ENCODE measurements at places on chromosomes 1 and 21.

GRCh38 chr1:92853299-92853698, 21.5 kb downstream of the RPL5 start:
- DNase-seq: no peak

- no peak for DNase-seq
These were observed 28.0 kb upstream of the DIPK1A start for GRCh38 chr1:92989253-92989652.

- no peak for DNase-seq
These were observed 37.3 kb downstream of the TMEM53 start for GRCh38 chr1:44636688-44637598.

DNA sequence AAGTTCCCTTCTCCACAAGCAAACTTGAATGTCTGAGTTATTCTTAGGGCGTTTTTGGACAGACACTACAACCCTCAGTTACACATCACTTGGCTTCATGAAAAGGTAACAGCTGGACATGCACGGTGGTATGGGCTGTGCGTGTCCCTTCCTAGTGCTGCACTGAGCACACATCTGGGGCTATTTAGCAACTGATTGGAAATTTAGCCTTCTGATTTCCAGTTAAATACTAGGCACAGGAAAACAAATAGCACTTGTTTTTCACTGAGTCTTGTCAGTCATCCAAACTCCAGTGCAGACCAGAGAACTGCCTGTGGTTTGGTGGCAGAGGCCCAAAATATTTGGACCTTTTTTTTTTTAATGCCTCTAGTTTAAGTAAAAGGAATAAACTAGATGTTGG, 134.7 kb downstream of the TGFBR3 start:
- peak; percentile 12 for DNase-seq

DNA sequence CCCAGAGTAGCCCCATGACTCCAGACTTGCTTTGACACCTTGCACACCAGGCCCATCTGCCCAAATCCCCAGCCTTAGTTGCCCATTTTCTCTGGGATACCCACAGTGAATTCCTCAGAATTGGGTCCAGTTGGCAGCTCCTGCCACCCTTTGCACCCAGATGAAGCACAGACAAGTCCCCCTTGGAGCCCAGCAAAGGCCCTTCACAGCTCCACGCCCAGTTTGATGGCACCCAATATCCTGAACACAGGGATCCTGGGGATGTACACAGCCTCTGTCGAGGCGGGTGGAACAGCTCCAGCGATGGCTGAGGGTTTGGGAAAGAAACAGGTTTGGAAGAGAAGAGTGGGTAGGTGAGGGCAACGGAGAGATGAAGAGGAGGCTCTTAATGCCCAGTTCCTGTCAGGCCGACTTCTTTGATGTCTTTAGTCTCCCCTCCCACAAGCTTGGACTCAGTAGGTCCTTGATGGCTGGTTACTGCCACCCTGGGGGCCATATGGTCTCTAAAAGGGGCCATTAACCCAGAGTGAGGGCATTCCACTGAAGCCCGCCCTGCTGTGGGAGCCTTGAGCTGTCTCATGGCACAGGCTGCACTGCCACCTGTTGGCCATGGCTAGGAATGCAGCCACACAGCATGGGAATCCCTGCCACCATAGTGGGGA, 21.7 kb downstream of the TMEM53 start:
- DNase-seq: peak; percentile 83

DNA sequence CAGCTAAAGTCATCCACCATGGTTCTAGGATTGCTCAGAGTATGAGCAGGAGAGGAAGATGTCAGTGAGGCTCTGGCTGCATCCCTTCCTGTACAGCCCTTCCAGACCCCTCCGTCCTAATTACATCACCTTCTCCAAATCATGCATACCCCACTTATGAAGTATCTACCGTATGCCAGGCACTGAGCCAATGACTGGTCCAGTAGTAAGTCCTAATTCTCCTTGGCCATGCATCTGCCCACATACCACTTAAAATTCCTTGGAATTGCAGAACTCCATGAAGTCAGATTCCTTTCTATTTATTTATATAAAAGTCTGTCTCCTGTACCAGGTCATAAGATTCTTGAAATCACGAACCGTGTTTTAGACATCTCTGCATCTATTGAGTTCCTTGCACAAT, 106.1 kb downstream of the SEC16B start:
- no peak for DNase-seq

DNA sequence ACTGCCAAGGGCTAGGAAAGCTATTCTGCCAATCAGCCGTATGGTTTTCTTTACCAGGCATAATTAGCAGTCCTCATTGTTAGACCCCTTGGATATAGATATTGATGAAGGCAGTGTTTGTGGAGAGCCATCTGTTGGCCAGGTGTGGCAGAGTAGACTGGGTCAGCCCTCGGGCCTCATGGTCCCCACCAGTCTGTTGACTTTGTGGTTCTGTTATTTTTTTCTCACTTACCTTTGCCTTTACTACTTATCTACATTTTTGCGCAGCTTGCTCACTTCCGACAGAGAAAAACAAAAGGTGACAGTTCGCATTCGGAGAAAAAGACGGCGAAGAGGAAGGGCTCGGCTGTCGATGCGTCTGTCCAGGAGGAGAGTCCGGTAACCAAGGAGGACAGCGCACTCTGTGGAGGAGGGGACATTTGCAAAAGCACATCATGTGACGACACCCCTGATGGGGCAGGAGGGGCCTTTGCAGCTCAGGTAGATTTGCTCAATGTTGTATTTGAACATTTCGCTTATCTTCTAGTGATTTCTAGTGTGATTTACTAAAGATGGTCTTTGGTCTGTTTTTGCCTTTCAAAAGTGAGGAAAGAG, 2.3 kb downstream of the PCNT start:
- DNase-seq: no peak

GRCh38 chr1:214010197-214010573, 22.4 kb downstream of the PROX1 start:
- no peak for DNase-seq

DNA sequence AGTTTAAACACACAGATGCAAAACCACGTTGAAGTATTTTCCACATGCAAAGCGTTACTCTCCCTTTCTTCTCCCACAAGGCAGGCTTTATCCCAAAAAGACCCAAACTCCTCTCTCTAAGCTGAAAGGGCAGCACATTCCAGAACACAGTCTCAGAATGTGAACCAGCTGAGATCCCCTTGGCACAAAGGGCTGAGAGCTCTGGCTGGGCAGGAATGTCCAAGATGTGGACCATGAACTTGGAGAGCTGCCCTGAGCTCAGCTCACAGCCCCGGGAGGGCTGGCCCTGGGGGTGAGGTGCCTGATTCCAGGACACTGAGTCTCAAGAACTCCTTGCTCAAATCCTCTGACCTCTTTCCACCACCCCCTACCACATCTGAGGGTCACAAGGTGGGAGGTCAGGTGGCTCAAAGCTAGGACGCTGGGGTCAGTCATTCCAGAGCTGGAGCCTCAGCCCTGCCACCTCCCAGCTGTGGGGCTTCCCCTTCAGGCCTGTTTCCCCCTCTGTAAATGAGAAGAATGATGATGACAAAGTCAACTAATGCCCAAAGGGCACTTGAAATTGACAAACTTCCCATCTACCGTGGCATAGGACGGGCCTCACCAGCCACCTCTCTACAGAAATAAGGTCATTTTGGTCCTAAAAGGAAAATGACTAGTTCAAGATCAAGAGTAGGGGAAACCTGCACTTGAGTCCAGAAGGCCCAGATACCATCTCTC, 11.5 kb downstream of the ALDH4A1 start:
- no peak for DNase-seq

- DNase-seq: no peak
These were observed 76.4 kb downstream of the FOXD2 start for GRCh38 chr1:47514229-47514628.

DNA sequence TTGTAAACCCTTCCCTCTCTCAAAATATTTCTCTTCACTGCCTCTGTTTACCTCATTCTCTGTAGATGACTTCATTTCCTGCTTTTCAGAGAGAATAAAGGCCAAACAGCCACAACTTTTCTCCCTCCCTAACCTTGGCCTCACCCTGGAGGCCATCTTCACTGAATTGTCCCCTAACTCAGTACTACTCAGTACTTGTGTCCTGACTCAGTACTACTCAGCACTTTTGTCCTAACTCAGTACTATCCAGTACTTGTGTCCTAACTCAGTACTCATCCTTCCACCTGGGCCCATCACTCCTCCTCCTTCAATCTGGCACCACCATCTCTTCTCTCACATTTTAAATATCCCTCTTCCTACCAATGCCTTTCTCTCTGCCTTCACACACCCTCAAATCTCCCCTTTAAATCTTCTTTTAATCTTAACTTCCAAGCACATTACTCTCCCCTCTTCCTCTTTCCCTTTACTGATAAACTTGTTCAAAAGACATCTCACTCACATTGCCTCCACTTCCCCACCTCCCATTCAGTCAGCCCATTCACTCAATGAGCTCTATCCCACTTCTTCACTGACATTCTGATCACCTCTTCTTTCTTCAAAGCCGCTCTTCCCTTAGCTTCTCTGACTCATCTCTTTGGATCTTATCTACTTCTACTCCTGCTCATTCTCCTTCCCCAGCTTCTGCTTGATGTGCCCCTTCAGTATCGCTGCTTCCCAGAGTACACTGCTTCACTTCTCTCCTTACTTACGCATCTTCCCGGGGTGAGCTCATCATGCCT, 121.4 kb downstream of the RNF220 start:
- no peak for DNase-seq

DNA sequence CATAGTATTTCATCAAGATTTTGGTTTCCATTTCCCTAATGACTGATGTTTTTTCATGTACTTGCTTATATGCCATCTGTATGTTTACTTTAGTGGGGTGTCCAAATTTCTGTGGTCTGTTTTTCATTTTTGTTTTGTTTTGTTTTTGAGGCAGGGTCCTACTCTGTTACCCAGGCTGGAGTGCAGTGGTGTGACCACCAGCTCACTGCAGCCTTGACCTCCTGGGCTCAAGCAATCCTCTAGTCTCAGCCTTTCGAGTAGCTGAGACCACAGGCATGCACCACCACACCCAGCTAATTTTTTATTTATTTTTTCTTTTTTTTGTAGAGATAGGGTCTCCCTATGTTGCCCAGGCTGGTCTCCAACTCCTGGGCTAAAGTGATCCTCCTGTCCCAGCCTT, 378.0 kb upstream of the VAMP3 start:
- DNase-seq: no peak

- DNase-seq: no peak
These were observed 30.3 kb downstream of the SMYD3 start for GRCh38 chr1:246476771-246477170.

- DNase-seq: no peak
These were observed 1.2 kb upstream of the LPGAT1 start for GRCh38 chr1:211831558-211832323.

DNA sequence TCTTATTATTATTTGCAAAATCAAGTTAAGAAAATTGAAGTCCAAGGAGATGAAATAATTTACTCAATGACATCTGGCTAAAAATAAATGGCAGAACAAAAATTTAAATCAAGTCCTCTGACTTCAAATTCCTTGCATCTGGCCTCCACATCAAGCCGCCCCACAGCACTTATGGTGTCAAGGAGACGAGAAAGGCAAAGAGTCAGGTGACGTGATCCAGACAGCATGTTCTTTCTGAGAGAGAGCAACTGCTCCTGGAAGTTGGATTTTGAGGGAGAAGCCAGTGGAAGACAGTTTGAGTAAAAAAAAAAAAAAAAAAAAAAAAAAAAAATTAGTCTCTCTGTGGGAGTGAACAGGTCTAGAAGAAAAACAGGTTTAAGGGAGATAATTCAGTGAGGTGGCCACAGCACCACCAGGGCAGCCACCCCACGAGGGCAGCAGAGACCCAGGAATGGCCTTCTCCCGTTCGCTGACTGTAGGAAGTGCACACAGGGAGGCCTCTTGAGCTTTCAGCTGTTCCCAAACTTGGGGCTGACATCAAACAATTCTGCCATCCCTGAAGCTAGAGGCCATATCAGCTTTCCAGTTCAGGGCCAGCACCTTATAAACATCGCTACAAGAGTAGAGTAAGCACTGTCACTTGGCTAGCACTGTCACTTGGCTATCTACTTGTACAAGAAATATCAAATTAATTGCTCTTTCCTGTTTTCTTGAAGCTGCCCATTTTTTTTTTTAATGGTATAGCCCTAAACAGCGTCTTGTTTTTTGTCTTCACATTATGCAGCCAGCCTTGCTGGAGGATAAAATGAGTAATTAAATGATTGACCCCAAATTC, 7.8 kb downstream of the C1orf162 start:
- peak; percentile 41 for DNase-seq

- no peak for DNase-seq
These were observed 366.1 kb upstream of the ST6GALNAC5 start for GRCh38 chr1:76501136-76501535.

DNA sequence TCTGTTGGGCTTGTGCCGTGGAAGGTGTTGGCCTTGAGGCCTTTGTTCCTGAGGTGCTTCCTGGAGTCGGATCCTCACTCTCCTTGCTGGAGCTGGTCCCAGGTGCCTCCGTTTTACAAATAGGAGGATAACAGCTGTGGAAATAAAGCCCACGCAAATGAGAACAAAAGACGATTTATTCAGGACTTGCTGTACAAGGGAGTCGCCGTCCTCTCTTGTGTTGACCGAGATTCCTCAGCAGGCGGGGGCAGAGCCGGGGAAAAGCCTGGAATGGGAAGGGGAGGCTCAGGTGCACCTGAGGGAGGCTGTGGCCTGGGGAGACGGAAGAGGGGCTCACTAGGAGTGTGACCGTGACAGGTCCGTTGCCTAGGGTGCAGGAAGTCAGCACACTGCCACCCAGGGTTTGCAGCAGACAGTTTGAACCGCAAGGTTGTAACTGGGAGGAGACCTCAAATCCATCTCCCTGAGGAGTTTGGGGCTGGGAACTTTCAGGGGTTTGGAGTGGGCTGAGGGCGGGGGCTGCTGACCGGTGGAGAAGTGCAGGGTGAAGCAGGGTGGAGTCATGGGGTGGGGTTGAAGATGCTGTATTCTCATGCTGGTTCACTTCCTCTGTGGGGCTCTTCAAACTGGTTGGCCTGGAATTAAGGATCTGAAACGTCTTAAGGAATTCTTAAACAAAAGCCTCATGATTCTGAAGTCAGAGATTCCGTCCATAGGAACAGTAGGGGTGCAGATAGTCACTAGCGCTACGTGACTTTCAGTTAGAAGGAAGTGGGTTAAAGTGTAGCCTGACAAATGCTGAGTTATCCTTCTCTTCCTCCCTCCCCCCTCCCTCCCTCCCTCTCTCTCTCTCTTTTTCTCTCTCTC, 2.6 kb upstream of the CSTB start:
- DNase-seq: no peak

GRCh38 chr1:16191916-16192546, 20.4 kb downstream of the ARHGEF19 start:
- no peak for DNase-seq

DNA sequence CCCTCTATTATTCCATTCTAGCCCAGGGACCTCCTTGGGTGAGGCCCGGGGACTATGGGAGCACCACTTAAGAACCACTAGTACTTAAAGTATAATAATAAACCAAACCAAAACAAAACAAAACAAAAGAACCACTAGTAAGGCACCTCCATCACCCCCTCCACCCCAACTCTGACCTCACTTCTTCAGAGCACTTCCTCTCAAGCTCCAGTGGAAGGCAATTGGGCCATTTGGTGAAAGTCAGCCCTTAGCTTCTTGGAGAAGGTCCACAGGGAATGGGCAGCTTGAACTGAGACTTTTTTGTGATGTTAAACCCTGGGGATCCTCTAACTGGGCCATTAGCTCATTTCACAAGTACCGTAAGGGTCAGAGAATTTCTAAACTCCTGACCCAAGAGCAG, 237.3 kb downstream of the RHOU start:
- no peak for DNase-seq

All from frontal cortex (tissue), 4 donors.